Cerebellum (tissue), 4 donors: ENCODE measurements at places on chromosomes 3 and 15. TPM values are rescaled to one million over a fixed set of nuclear protein-coding genes. Genes with fewer than 3 reads are reported as not detected.

CASR gene
- total RNA-seq, result 0.09 TPM

CYFIP1 gene
- total RNA-seq, result 70.9 TPM

KATNBL1 gene
- 110 TPM for total RNA-seq

LRRK1 gene
- total RNA-seq, result 8.9 TPM

NCEH1 gene
- total RNA-seq, result 5.1 TPM

OXTR gene
- 3.2 TPM for total RNA-seq

NPHP3 gene
- 23.7 TPM for total RNA-seq

TRIM42 gene
- total RNA-seq, result not detected

POLR2H gene
- 32.5 TPM for total RNA-seq

PPARG gene
- total RNA-seq, result 2.7 TPM
